Psoas muscle (tissue), 8 donors: ENCODE measurements at places on chromosomes 12 and 14. TPM values are rescaled to one million over a fixed set of nuclear protein-coding genes. Genes with fewer than 3 reads are reported as not detected.

Gene LRR1
- 2.4 TPM for total RNA-seq

- no peak for DNase-seq
Observed at GRCh38 chr12:45434094-45434493, 218.2 kb downstream of the ANO6 start.

- no peak for DNase-seq
Observed at GRCh38 chr12:109820816-109821381, 12.3 kb downstream of the TRPV4 start.

Gene SRRM4
- 0.19 TPM for total RNA-seq

DNA sequence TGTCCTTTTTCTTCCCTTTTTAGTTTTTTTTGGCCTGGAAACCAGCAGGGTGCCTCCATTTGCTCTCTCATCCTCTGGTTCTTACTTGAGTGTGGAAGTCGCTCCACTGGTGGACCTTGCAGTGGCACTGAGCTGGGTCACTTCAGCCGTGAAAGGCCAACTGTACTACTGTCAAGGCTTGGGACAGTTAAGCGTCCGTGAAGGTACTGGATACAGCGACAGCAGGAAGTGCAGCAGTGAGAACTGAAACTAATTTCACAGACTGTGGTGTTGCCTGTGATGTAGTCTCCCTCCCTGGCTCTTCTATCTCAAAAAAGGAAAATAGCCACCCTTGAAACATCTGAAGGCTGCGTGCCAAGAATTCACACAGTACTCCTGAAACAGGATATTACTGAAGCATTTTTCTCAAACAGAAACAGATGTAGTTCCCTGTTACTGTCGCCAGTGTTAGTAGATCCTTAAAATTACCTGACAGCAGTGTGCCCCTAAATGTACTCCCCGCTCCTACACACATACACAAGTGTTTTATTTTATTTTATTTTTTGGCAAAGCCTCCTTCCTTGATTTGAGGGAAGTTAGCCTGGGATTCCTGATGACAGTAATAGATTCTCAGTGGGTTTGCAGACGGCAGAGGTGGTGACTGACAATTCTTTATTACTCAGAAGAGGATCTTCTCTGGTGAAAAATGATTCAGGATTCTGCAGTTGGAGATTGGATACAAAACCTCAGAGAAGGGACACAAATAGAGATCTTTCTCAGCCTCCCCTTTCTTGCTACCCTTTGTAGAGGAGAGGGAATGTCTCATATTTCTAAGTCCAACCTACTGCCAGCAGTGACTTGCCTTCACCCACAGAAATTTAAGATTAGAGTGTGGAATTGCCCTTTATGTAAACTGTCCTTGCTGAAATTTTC, 4.4 kb downstream of the SUSD6 start:
- DNase-seq: no peak

- DNase-seq: no peak
Observed at GRCh38 chr14:78701246-78701645, 531.1 kb downstream of the NRXN3 start.
